ENCODE measurements at places on chromosomes 12 and 14.

GRCh38 chr12:111599453-111600204, 514 bp upstream of the ATXN2 start:
- peak; percentile 92 for DNase-seq

DNA sequence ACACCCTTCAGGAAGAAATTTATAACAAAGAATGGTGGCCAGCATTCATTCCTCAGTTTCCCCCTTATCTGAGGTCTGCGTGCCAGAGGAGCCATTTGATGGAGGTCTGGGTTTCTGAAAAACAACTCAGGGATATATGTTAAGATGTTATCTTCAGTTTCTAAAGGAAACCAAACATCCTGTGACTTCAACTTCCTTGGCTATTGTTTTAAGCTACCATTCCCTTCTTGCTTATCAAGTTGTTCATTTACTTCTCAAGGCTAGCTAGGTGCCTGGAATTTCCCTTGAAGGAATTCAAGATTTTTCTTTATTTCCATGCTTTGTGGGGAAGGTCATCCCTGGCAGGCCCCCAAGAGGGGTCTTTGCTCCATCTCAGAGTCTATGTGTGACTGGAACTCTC, 27.1 kb upstream of the OXA1L start:
- DNase-seq, result no peak

DNA sequence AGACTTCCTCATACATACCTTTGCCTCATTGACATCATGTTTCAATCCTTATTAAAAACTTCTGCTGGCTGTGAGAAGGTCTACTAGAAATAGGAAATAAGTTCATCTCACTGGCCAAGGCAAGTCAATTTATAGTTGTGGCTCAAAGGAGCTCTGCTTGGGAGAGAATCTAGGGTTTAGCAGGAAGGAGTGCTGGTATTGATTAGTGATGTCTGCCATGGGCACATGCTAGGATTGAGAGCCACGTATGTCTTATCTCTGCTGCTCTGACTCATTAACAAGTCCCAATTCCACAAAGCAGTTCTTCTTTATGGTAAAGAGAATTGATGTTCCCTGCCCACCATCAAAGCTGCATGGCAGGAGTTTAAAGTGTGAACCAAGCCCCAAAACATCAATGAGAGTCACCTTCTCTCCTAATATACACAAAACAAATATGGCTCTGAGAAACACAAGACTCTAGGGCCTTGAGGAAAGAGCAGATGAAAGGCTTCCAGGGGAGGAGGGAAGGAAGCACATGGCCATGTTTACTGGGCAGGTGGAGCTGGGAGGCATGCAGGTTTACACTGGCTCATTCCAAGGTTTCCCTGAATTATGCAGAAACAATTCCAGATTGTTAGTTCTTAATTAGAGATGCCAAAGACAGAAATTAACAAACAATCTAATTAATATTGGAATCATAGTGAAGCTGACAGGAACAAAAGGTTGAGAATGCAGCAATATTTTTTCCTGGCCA, 931.9 kb upstream of the TMEM132C start:
- no peak for DNase-seq

GRCh38 chr14:89849931-89850330, 104.6 kb downstream of the EFCAB11 start:
- no peak for DNase-seq

GRCh38 chr14:100532154-100532861, 54.9 kb downstream of the BEGAIN start:
- DNase-seq, result peak; percentile 54

GRCh38 chr12:65188179-65188701, 18.9 kb downstream of the LEMD3 start:
- DNase-seq, result no peak

DNA sequence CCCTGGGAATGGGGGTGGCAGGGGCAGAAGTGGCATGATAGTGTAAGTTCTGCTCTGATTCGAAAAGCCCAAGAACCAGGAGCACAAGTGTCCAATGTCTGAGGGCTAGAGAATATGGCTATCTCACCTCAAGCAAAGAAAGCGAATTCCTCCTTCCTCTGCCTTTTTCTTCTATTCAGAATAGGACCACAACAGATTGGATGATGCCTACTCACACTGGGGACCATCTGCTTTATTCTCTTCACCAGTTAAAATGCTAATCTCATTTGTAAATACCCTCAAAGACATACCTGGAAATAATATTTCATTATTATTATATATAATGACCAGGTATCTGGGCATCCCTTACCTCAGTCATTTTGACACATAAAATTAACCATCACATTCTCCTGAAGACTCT, 808.7 kb downstream of the NRXN3 start:
- DNase-seq, result no peak

- DNase-seq, result no peak
Observed at GRCh38 chr12:127650626-127651025, 616.3 kb upstream of the TMEM132C start.

DNA sequence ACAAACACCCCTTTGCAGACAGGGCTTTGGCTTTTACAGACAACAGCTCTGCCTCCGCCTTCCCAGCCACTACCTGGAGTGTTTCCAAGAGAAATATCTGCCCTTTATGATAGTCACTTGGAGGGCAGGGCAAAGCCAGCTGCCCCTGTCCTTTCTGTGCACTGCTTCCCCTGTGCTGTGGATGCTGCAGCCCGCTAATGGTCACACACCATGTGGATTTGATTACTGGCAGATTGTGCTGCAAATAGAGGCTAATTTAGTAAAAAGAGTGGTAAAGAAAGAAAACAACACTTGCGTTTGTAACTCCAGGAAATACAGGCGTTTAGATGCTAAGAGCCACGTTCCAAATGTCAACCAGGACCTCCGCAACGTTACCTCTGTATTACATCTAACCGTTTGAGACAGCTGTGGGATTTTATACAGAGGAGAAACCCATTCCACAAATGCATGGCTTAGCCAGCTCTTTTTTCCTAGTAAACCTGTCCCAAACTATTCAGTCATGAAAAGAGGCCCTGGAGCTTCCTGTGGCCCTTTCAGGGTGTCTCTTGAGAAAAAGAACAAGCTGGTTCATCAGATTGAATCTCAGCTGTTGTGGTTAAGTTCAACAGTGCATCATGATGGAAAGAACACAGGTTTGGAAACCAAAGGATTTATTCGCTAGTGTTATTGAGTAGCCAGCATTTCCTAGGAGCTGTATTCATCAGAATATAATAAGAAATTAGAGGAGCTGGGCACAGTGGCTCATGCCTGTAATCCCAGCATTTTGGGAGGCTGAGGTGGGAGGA, 30.1 kb upstream of the PWP1 start:
- DNase-seq, result no peak

All from type B pancreatic cell (in vitro differentiated cells).